ENCODE measurements at places on chromosomes 6 and 20. TPM values are rescaled to one million over a fixed set of nuclear protein-coding genes. Genes with fewer than 3 reads are reported as not detected.
A peak's percentile ranks its signal among the peaks of the same experiment; 100 is the strongest.

TAAR1 gene
- not detected for total RNA-seq

- DNase-seq = no peak
These were observed 76.5 kb downstream of the STMND1 start for GRCh38 chr6:17178326-17178725.

OPRL1 gene
- total RNA-seq = 0.90 TPM

DNA sequence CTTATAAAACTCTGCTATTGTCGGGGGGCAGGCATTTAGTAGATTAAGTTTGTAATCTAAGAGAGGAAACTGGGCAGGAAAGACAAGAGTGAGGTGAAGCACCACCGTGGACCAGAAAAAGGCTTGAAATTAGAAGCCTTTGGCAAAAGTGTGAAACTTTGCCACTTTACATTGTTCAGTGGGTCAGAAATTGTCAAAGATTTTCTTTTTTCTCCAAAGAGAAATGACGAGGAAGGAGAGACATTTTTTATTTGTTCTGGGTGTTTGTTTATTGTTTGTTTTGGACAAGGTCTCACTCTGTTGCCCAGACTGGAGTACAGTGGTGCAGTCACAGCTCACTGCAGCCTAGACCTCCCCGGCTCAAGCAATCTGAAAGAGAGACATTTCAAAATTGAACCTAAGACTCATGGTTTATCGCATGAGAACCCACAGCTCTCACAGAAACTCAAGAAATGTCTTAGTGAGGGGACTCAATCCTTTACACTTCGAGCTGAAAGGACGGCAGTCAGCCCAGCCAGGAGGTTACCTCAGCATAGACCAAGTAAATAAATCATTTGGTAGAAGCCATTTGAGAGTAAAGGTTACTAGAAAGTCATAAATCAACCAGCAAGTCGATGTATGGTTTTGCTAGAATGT, 262.8 kb upstream of the TAB2 start:
- DNase-seq = no peak

- DNase-seq = peak; percentile 30
These were observed 29.8 kb downstream of the DCBLD1 start for GRCh38 chr6:117512056-117512828.
